T1000 (cell line): ENCODE measurements at places on chromosomes 4 and X.

GRCh38 chr4:20030108-20030507, 221.6 kb upstream of the SLIT2 start:
- no peak for DNase-seq

- peak; percentile 6 for DNase-seq
These were observed at the start of gene SLC25A43 for GRCh38 chrX:119398974-119399771. TSS of gene SLC25A43 (plus strand) at chrX:119399336. CDS start at chrX:119399404, 68 bp downstream.

DNA sequence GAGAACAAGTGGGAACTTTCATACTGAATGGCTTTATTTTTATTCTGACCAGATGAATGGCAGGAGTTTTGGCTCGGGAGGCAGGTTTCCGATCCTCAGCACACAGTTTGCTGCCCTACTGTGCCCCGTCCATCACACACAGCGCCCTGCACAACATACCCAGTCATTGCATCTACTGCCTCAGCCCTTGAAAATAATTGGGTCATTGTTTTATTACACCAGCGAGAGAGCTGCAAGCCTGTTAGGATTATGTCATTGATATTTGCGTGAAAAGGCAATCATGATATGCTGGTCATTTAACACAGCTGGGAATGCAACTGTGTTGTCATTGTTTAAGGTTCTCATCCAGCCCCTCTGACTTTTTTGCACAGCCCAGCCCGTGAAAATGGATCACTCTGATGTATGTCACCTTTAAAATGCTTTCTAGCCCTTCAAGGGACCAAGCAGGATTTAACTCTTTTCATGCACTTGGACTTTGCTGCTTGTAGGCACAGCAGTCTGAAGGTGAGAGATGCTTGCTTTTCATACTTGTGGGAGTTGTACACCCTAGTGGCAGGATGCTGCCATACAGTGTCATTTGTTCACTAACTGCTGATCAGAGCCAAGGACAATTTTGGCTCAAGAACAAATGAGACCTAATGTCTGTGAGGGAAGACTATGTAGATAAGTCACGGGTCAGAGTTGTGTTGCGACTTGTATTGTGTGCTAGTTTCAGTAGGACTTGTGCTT, 62.3 kb downstream of the RTL9 start:
- no peak for DNase-seq

GRCh38 chrX:109873574-109873973, 129.3 kb upstream of the TMEM164 start:
- no peak for DNase-seq

- peak; percentile 32 for DNase-seq
These were observed 34.1 kb downstream of the GPAT3 start for GRCh38 chr4:83569987-83570386.

- DNase-seq: no peak
These were observed 213.1 kb upstream of the FAT1 start for GRCh38 chr4:186936496-186937375.

GRCh38 chr4:8582436-8582835, 2.2 kb downstream of the GPR78 start:
- no peak for DNase-seq

- no peak for DNase-seq
These were observed 83.9 kb upstream of the FAM9B start for GRCh38 chrX:9117851-9118250.
